ENCODE measurements at places on chromosomes 4 and X. TPM values are rescaled to one million over a fixed set of nuclear protein-coding genes. Genes with fewer than 3 reads are reported as not detected.

DNA sequence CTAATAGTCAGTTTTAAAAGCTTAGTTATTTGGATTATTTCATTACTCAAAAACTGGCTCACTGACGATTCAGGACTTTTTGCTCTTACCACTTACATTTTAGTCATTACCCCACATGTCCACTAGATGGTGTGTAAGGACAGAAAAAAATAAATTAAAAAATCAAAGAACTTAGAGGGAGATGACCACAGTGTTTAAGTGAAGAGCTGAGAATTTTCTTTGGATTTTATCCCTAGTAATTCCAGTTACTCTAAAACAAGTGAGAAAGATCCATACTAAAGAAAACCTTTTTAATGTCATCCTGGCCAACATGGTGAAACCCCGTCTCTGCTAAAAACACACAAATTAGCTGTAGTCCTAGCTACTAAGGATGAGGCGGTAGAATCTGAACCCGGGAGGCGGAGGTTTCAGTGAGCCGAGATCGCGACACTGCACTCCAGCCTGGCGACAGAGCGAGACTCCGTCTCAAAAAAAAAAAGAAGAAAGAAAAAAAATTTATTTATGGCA is 26.4 kb upstream of the TMPRSS11B start:
- H3K4me3 ChIP-seq, result no peak overlapping the region
- no peaks in the 10 kb centered on the region for H3K27me3 ChIP-seq
- H3K36me3 ChIP-seq, result no peaks in the 10 kb centered on the region

The TMPRSS11F gene
- total RNA-seq, result not detected

DNA sequence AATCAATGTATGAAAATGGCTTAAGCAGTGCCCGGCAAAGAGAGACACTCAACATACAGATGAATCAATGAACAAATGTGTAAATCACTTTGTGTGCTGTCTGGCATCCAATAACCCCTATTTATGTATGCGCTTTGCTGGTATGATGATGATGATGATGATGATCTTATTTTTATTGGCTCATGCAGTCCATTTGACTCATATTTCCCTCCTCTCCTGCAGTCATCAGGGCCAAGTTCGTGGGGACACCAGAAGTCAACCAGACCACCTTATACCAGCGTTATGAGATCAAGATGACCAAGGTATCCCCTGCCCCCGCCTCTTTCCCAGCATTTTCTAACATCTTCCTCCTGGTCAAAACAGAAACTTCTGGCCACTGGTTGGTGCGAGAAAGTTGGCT is 2.5 kb downstream of the TIMP1 start:
- H3K4me1 ChIP-seq, result no peaks in the 10 kb centered on the region
- DNase-seq, result no peak
- no peaks in the 10 kb centered on the region for H3K27me3 ChIP-seq
- no peaks in the 10 kb centered on the region for H3K36me3 ChIP-seq

DNA sequence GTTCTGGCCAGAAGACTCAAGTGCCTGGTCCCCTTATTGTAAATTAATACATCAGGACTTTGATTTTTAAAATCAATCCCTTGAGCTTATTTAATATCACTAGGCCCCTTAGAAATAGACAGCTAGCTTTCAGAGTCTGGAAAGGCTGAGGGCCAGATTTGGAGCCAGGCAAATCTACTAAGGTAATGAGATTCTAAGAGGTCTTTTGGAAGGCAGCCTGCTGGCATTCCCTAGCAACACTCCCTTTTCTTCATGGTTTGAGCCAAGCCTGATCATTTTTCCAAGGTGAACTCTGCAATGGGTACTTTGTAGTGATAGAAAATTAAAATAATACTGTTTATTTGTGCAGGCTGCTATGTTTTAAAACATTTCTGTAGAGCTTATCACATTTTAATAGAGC is 378.5 kb downstream of the FAT4 start:
- H3K4me3 ChIP-seq, result no peak overlapping the region
- H3K4me1 ChIP-seq, result peaks cover 13% of the 10 kb centered on the region
- no peaks in the 10 kb centered on the region for H3K36me3 ChIP-seq

The GLRA3 gene
- not detected for total RNA-seq

The STK26 gene
- total RNA-seq, result 7.5 TPM

The GPR82 gene
- total RNA-seq, result 0.33 TPM

GRCh38 chr4:26731351-26732035 is 129.1 kb upstream of the STIM2 start:
- H3K27ac ChIP-seq, result no peak overlapping the region
- no peak overlapping the region for H3K4me3 ChIP-seq
- no peaks in the 10 kb centered on the region for H3K27me3 ChIP-seq

DNA sequence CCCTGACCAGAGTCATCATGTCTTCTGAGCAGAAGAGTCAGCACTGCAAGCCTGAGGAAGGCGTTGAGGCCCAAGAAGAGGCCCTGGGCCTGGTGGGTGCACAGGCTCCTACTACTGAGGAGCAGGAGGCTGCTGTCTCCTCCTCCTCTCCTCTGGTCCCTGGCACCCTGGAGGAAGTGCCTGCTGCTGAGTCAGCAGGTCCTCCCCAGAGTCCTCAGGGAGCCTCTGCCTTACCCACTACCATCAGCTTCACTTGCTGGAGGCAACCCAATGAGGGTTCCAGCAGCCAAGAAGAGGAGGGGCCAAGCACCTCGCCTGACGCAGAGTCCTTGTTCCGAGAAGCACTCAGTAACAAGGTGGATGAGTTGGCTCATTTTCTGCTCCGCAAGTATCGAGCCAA is 11.0 kb downstream of the MAGEA4 start:
- no peak overlapping the region for H3K4me3 ChIP-seq
- H3K27me3 ChIP-seq, result no peaks in the 10 kb centered on the region
- H3K36me3 ChIP-seq, result no peaks in the 10 kb centered on the region
- DNase-seq, result no peak

The COL4A5 gene
- total RNA-seq, result 60.9 TPM

- peak overlapping the region; percentile 55 for H3K27ac ChIP-seq
- no peaks in the 10 kb centered on the region for H3K27me3 ChIP-seq
- DNase-seq, result peak; percentile 73
- H3K4me3 ChIP-seq, result peak overlapping the region; percentile 67
Measured at GRCh38 chr4:1012034-1012739, 761 bp downstream of the FGFRL1 start.

GRCh38 chr4:183350317-183351071 is 28.3 kb upstream of the CLDN24 start:
- no peak for DNase-seq
- H3K4me3 ChIP-seq, result no peak overlapping the region
- no peaks in the 10 kb centered on the region for H3K4me1 ChIP-seq

The FBXL5 gene
- total RNA-seq, result 225 TPM

DNA sequence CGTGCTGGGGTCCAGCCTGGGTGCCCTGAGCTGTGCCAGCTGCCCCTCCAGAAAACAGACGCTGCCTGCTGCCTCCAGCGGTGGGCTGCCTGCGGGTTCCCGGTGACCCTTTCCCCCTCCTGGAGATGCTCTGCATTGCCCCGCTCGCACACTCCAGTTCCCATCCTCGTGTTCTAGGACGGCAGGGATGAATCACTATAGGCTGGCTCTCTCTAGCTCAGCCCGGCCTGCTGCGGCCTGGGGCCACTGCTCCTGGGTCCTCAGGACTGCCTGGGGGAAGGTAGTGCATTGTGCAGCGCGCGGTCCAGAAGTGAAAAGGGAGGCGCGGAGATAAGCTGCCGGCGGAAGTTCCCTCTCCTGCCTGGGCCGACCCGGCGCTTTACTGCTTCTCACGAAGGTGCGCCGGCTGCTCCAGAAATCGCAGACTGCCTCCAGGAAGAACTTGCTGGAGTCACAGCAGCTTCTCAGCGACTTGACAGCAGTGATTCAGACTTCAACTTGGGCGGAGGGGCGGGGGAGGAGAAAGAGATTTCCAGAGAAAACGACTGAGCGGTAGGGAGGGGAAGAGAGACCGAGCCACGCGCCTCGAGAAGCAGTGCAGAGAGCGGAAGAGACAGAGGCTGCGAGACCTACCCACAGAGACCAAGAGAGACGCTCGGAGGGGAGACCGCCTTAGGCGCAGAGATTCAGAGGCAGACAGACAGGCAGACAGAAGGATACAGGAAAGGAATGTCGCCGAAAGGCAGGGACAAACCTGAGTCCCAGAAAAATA is 6.7 kb upstream of the MSX1 start:
- no peak overlapping the region for H3K27ac ChIP-seq
- peaks cover 13% of the 10 kb centered on the region for H3K4me1 ChIP-seq
- no peaks in the 10 kb centered on the region for H3K36me3 ChIP-seq
- peaks cover 31% of the 10 kb centered on the region for H3K27me3 ChIP-seq
- no peak overlapping the region for H3K4me3 ChIP-seq

The BEX1 gene
- 41.5 TPM for total RNA-seq

- no peak overlapping the region for H3K27ac ChIP-seq
- no peaks in the 10 kb centered on the region for H3K36me3 ChIP-seq
- no peaks in the 10 kb centered on the region for H3K27me3 ChIP-seq
- DNase-seq, result no peak
Measured at GRCh38 chr4:11232015-11232414, 196.7 kb downstream of the HS3ST1 start.

- no peaks in the 10 kb centered on the region for H3K36me3 ChIP-seq
- no peak overlapping the region for H3K4me3 ChIP-seq
- H3K4me1 ChIP-seq, result no peaks in the 10 kb centered on the region
- DNase-seq, result no peak
Measured at GRCh38 chr4:146311238-146311970, 97.1 kb downstream of the REELD1 start.

The NEIL3 gene
- 0.59 TPM for total RNA-seq

DNA sequence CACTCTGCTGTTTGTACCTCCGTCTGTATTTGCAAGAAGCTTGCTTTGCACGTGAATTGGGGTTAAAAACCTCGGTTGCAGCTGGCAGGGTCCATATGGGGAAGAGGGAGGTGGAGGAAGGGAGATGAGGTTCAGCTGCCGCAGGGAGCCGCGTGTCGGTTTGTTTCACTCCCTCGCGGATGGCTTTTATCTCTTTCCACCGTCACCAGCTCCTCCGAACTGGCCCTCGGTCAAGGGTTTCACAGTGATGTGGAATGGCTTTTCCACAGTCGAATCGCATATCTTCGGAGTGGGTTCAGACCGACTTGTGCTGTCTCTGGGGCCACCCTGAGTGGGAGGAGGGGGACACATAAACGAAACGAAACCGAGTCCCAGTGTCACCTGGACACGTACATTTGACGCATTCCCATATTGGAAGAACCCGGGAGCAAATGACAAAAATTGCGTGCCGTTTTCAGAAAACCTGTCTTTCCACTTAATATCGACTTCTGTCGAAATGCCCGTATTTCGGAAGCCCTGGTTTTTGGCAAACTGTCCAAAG is 929 bp downstream of the ZBTB33 start:
- no peaks in the 10 kb centered on the region for H3K4me1 ChIP-seq
- H3K4me3 ChIP-seq, result peak overlapping the region; percentile 43
- peak overlapping the region; percentile 88 for H3K27ac ChIP-seq
- H3K36me3 ChIP-seq, result no peaks in the 10 kb centered on the region

DNA sequence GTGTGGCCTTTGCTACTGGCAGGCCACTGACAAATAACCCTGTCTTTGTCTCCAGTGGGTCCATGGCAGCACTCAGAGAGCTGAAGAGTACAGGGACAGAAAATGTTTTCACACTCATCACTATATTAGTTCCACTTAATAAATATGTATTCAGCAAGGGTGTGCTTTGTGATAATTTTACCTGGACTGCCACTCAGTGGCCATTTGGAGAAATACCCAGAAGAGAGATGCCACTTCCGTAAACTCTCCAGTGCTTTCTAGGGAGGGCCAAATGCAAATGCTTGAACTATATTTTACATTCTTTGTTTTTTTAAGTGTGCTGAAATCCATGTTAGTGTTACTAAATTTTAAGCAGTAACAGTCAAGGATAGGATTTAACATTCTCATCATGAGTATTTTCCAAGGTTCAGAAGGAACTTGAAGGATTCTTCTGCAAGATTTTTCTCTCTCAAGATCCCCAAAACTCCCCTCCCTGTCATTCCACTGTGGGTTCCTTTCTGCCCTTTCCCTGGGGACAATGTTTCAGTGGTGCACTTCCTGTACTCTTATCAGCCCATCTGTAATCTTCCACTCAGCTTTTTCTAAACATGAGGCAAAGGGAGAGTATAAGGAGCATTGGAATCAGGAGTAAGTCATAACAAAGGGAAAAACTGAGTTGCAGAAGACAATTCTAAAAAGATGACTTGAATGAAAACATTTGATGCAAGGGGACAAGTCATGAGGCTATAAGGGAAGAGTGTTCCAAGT is 46.0 kb downstream of the TFDP3 start:
- no peaks in the 10 kb centered on the region for H3K27me3 ChIP-seq
- no peaks in the 10 kb centered on the region for H3K36me3 ChIP-seq
- H3K4me3 ChIP-seq, result no peak overlapping the region
- DNase-seq, result no peak

DNA sequence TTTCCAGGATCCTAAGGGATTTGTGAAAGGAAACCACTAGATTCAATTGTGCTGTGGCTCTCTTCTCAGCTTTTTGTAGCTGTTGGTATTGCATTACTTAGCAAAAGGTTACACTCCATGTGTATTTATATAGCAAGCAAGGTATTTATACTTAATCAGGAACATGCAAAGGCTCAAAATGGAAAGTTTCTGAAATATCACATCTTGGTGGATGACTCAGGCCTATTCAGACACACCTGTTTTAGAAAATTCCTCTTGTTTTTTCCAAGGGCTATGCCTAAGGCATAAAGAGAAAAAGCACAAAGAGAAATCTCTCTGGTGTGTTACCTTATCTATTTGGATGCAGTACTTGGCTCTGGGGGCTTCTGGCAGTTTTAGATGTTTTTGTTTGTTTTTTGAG is 144.4 kb upstream of the GALNT7 start:
- H3K27ac ChIP-seq, result no peak overlapping the region
- no peaks in the 10 kb centered on the region for H3K36me3 ChIP-seq
- H3K27me3 ChIP-seq, result no peaks in the 10 kb centered on the region

The TLR8 gene
- 1.7 TPM for total RNA-seq

DNA sequence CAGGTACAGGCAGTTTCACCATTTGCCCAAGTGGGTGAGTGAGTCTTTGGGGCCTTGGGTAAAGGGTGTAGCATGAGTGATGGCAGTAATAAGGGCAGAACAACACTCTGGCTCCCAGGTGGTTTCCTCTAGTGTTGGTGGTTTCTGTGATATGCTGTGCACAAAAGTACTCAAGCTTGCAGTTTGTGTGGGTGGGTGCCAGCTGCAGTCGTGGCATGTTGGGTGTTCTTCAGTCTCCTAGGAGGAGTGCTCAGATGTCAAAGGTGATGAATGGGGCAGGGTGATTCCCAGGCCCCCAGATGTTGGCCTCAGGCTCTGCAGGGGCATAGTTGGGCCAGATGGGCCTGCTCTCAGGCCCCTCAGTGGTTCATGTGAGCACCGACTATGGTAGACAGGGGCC is 166.1 kb upstream of the KLF8 start:
- H3K4me1 ChIP-seq, result no peaks in the 10 kb centered on the region
- no peaks in the 10 kb centered on the region for H3K36me3 ChIP-seq
- no peak overlapping the region for H3K27ac ChIP-seq

The TSC22D3 gene
- 504 TPM for total RNA-seq

DNA sequence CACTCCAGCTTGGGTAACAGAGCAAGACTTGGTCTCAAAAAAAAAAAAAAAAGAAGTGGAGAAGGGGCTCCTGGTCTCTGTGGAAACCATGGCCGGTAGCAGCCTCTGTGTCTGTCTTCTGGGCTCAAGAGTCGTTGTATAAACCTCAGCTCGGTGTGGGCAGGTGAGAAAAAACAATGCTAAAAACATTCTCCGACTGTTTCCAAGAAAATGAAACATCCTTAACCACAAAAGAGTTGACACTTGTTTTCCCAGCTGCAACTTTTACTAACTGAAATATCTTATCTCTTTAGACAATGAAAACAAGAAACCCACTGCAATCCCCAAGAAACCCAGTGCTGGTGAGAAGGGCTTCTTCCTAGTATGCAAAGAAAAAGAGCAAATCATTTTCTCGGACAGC is 26.2 kb downstream of the CD99 start:
- no peaks in the 10 kb centered on the region for H3K4me1 ChIP-seq
- no peak overlapping the region for H3K4me3 ChIP-seq
- no peaks in the 10 kb centered on the region for H3K27me3 ChIP-seq
- no peak for DNase-seq

The ATP1B4 gene
- total RNA-seq, result not detected

Measured in thyroid gland (tissue), 4 donors.